ENCODE measurements at places on chromosomes 7 and 10.

DNA sequence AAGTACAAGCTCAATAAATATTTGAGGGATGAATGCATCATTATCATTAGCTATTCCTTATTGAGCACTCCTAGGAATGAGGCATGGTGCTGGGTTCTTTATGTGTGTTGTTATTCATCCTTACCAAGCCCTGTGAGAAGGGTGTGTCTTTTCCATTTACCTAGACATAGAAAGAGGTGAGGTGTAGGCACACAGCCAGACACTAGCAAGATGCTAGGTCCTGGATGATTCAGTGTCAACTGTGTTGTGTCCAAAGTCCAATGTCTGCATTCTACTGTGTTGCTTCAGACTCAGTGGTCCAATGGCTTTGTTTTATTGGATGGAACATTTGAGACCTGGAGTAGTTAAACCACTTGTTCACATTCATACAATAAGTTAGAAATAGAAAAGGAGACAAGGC is 605.5 kb downstream of the LRMDA start:
- DNase-seq: no peak

GRCh38 chr7:38862666-38863065 is 46.3 kb downstream of the VPS41 start:
- DNase-seq: no peak

GRCh38 chr7:152574892-152575548 is 100.9 kb downstream of the XRCC2 start:
- DNase-seq: no peak

GRCh38 chr7:149870274-149870673 is 3.5 kb upstream of the ATP6V0E2 start:
- no peak for DNase-seq

DNA sequence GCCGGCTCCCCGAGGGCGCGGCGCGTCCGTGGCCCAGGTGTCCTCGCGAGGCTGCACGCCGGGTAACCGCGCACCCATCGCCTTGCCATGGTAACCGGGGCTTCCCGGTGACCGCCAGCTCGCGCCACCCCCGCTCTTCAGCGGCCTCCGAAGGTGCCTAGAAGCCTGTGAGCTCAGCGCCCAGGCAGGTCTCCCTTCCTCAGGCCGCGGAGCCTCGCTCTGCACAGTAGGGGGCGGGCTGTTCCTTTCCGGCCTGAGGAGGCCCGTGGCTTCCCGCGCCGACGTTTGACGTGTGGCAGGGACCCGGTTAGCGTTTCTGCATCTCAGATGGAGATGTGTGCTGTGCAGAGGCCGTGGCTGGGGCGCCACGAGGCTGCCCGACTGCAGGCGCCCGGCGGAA is 117.1 kb downstream of the DYNC2I1 start:
- no peak for DNase-seq

DNA sequence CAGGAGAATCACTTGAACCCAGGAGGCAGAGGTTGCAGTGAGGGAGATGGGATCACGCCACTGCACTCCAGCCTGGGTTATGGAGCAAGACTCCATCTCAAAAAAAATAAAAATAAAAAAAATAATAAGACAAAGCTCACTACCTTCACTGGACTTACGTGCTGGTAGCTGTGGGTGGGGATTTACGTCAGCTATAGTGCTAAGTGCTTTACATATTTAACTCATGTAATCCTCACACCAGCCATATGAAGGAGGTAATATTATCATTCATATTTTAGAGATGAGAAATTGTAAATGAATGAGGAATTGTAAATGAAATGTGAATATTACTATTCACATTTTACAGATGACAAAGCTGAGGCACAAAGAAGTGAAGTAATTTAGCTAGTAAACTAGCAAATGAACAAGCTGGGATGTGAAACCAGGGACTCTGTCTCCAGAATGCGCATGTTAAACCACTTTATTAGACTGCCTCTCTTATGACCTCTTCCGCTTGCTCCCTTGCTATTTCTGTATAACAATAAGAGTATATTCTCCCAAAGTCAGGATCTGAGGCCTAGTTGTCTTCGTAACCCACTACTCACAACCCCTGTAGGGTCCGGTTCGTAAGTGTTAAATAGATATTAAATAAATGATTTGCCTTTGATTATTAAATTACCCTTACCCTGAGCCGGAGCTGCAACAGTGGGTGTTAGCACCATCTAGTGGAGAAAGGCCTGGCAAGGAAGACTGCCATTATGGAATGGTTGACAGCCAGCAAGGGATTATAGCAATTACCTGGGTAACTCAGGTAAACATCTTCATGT is 70.2 kb downstream of the HTR7 start:
- peak; percentile 19 for DNase-seq

Data from SW 1271 (cell line).